ENCODE measurements at places on chromosomes 2 and 18. TPM values are rescaled to one million over a fixed set of nuclear protein-coding genes. Genes with fewer than 3 reads are reported as not detected.
A peak's percentile ranks its signal among the peaks of the same experiment; 100 is the strongest.

PTPRM gene
- total RNA-seq, result 82.8 TPM

DNA sequence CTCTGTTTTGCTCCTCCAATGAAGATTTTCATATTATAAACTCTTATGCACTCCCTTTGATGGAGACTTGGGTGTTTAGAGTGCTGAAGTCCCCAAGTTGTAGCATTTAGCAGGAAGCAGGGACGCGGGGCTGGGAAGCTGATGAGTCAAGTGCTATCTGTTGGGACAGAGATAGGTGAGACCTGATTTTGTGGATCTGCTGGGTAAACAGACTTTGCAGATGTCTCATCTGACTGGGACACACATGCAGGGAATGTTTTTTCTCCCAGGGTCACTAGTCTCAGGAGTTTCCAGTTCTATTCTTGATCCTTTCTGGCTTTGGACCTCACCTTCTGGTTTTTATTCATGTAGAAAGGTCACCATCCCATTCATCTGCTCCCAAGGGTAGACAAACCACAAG, 79.7 kb upstream of the ACAA2 start:
- DNase-seq, result no peak

DNA sequence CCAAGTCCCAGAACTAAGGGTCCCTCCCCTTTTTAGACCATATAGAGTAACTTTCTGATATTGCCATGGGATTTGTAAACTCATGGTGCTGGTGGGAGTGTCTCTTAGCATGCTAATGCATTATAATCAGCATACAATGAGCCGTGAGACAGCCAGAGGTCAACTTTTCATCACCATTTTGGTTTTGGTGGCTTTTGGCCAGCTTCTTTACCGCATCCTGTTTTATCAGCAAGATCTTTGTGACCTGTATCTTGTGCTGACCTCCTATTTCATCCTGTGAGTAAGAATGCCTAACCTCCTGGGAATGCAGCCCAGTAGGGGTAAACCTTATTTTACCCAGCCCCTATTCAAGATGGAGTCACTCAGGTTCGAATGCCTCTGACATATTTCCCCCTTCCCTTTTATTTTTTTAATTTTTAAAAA, 148.2 kb downstream of the PHLPP1 start:
- DNase-seq, result peak; percentile 42

- DNase-seq, result peak; percentile 89
Measured at GRCh38 chr2:141557329-141558095, 573.3 kb downstream of the LRP1B start.

- no peak for DNase-seq
Measured at GRCh38 chr18:49621717-49622351, 60.0 kb downstream of the LIPG start.

DNA sequence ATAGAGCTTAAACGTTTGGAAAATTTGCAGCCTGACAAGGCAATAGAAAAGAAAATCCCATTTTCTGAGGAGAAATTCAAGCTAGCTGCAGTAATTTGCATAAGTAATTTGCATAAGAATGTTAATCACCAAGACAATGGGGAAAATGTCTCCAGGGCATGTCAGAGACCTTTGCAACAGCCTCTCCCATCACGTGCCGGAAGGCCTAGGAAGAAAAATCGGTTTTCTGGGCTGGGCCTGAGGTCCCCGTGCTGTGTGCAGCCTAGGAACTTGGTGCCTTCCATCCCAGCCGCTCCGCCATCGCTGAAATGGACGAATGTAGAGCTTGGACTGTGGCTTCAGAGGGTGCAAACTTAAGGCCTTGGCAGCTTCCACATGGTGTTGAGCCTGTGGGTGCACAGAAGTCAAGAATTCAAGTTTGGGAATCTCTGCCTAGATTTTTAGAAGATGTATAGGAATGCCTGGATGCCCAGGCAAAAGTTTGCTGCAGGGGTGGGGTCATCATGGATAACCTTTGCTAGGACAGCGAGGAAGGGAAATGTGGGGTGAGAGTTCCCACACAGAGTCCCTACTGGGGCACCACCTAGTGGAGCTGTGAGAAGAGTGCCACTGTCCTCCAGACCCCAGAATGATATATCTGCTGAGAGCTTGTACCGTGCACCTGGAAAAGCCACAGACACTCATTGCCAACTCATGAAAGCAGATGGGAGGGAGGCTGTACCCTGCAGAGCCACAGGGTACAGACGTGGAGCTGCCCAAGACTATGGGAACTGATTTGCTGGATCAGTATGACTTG, 164.6 kb downstream of the GULP1 start:
- DNase-seq, result no peak

EIPR1 gene
- 42.9 TPM for total RNA-seq

DNA sequence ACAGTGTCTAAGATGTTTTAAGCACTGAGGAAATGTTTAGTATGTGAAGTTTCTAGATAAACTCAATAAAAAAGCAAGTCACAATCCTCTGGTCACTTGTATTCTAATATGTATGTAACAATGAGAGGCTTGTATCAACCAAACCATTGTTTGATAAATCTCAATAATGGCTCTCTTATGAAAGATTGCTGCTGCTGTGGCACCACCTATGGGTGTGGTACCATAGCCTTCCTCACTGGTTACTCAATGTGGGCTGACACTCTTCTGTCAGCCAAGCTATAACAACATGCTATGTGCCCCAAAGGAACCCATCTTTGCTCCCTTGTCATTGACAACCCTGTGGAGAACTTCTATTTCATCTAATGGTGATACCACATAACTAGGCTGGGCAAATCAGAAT, 12.6 kb upstream of the RAB1A start:
- peak; percentile 39 for DNase-seq

- no peak for DNase-seq
Measured at GRCh38 chr2:217954971-217955740, 47.6 kb downstream of the TNS1 start.

- no peak for DNase-seq
Measured at GRCh38 chr2:121408641-121409040, 122.0 kb upstream of the RNU4ATAC start.

DNA sequence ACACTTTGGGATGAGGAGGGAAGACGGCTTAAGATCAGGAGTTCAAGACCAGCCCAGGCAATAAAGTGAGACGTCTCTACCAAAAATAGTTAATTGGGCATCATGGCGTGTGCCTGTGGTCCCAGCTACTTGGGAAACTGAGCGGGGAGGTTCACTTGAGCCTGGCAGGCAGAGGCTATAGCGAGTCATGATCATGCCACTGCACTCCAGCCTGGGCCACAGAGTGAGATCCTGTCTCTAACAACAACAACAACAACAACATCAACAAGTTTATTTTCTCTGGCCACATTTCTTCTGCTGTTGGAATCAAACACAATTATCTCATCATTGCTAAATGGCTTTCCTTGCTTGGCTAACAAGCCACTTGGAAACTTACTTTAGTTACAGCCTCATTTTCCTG, 13.4 kb downstream of the NIFK start:
- DNase-seq, result no peak

DNA sequence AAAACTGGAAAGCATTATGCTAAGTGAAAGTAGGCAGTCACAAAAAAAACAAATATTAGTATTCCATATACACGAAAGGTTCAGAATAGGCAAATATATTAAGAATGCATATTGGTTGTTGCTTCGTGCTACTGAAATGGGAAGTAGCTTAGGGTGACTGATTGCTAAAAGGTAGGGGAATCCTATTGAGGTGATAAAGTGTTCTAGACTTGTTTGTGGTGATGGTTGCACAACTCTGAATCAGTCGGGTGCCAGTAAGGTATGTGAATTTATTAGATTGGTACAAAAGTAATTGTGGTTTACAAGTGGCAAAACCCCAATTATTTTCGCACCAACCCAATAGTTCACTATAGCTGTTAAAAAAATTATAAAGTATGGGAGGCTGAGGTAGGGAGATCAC, 20.7 kb downstream of the USP34 start:
- DNase-seq, result peak; percentile 55

GRCh38 chr18:57898506-57899124, 95.5 kb upstream of the ATP8B1 start:
- DNase-seq, result peak; percentile 73

- DNase-seq, result no peak
Measured at GRCh38 chr2:153098073-153098472, 379.7 kb downstream of the ARL6IP6 start.

DNA sequence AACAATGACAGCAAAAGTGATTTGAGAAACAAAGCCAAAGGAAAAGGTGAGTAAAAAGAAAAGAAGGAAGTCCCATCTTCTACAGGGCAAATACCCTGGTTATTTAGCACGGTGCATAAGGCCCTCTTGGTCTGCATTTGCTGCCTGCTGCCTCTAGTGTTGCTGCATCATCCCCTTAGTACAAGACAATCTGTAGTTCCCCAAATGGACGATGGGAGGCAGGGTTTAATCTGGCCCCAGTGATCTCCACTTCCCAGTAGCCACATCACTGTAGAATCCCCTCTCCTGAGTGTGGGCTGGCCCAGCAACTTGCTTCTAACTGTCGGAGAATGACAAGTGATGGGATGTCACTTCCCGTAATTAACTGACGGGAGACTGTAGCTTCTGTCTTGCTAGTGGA, 85.1 kb downstream of the CTAGE1 start:
- no peak for DNase-seq

DNA sequence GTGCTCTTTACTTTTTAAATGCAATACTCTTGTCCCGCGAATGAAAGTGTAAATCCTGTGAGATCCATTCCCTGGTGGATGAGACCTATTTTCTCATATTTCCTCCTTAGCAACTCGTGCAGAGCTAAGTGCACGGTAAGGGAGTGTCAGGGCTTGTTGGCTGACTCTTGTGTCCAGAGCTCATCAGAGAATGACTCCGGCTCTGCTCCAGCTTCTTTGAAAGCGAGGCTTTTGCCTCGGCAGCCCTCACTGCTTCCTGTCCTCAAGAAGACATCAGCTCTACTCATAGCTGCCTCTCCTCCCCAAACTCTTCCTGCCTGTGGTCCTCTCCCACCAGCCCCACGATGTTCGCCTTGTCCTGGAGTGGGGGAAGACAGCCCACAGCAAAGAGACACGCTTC, 70.7 kb downstream of the LIPG start:
- no peak for DNase-seq

GRCh38 chr2:130825966-130826253, 10.8 kb upstream of the ARHGEF4 start:
- no peak for DNase-seq

DNA sequence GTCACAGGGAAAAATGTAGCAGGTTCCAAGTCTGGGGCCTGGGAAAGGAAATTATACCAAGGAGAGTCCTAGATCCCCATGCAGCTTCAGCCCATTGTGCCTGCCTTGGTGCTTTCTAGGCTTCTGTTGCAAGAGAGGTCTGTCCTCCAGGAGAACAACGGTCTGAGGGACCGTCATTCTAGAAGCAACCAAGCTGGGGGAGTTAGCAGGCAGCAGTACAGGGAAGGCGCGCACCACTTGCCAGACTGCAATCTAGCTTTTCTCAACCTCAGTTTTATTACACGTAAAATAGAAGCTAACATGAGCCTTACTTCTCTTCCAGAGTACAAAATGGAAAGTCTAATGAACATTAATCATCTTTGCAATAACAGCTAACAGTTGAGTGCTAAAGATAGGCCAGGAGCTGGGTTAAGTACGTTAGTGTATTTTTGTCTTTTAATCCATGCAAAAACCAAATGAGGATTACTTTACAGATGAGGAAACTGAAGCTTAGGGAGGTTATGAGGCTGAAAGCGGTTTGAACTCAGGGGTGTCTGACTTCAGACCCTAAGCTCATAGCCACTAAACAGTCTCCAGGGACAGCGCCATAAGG, 1.9 kb downstream of the TCF23 start:
- DNase-seq, result no peak

DYNAP gene
- total RNA-seq, result 0.59 TPM

DNA sequence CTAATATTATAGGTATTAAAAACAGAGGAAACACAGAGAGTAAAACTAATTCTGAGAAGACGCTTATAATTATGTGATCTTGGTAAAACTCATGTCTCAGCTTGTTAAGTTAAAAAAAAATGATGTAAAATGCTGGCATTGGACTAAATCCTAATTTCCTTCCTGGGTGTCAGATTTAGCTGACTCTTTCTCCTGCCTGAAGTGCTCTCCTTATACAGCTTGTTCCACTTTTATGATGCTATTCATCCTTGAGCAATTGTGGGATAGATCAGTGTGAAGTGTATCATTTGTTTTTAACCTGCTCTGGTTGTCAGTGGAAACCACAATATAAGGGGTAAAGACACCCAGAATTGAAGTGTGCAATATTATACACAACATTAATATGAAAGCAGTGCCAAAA, 84.9 kb downstream of the EFEMP1 start:
- DNase-seq, result peak; percentile 22

GRCh38 chr18:45506951-45507350, 108.3 kb upstream of the SLC14A2 start:
- no peak for DNase-seq

GRCh38 chr2:119702918-119703401, 24.0 kb downstream of the TMEM177 start:
- peak; percentile 75 for DNase-seq

INHBB gene
- total RNA-seq, result 0.16 TPM

GRCh38 chr2:59004621-59005020, 763.5 kb upstream of the FANCL start:
- no peak for DNase-seq

MEP1B gene
- not detected for total RNA-seq

DNA sequence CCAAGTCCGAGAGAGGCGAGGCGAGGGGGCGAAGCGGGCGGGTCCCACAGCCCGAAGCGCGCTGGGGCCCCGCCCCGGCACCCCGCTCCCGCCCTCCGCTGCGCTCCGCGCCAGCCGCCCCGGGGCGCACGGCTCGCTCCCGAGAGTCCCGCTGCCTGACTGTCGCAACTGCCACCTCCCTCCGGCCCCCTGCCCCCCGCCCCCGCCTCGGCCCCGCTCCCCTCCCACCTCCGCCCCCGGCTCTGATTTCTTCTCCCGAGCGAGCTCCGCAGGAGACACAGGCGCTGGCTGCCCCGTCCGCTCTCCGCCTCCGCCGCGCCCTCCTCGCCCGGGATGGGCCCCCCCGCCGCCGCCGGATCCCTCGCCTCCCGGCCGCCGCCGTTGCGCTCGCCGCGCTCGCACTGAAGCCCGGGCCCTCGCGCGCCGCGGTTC, at the start of gene WNT6:
Gene WNT6 (plus strand): TSS at position 250 of the 432 bp plus-strand sequence. CDS start 233 bp downstream, outside the sequence.
- no peak for DNase-seq

GRCh38 chr2:36361396-36361795, 5.8 kb downstream of the CRIM1 start:
- peak; percentile 64 for DNase-seq

- DNase-seq, result no peak
Measured at GRCh38 chr2:233810385-233810784, 32.3 kb downstream of the MROH2A start.

GRCh38 chr2:132448331-132448730, 31.7 kb downstream of the GPR39 start:
- DNase-seq, result no peak

- no peak for DNase-seq
Measured at GRCh38 chr2:71562518-71562917, 109.2 kb downstream of the DYSF start.

DNA sequence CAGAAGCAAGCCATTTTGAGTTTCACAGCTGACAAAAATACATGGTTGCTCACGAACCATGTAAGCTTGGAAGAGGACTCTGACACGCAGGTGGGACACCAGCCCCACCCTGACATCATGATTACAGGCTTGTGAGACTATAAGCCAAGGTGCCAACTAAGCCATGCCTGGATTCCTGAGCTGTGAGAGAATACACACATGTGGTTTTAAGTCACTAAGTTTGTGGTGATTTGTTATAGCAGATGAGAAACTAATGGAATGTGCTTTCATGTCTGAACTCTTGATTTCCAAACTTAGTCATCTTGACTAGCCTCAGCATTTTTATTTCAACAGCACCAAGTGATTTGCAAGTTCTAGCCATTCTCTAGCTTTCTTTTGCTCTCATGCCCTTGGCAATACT, 676.1 kb upstream of the CELF4 start:
- peak; percentile 29 for DNase-seq

- DNase-seq, result no peak
Measured at GRCh38 chr18:63977040-63977439, 7.2 kb downstream of the SERPINB8 start.

- DNase-seq, result no peak
Measured at GRCh38 chr2:9141706-9142460, 64.7 kb upstream of the ASAP2 start.

Data from MCF 10A (cell line).